CD4-positive, alpha-beta T cell treated with Interleukin-17A for 4 hours (primary cell): ENCODE measurements at places on chromosomes 11 and 22.
A peak's percentile ranks its signal among the peaks of the same experiment; 100 is the strongest.

GRCh38 chr11:126478466-126478865, 123.0 kb downstream of the ST3GAL4 start:
- DNase-seq, result no peak

GRCh38 chr11:65894034-65894591, 3.6 kb downstream of the CCDC85B start:
- peak; percentile 55 for DNase-seq

- DNase-seq, result no peak
These were observed 804 bp downstream of the CCDC134 start for GRCh38 chr22:41801147-41801819.

- no peak for DNase-seq
These were observed 67.5 kb downstream of the PACSIN2 start for GRCh38 chr22:42947211-42947990.

DNA sequence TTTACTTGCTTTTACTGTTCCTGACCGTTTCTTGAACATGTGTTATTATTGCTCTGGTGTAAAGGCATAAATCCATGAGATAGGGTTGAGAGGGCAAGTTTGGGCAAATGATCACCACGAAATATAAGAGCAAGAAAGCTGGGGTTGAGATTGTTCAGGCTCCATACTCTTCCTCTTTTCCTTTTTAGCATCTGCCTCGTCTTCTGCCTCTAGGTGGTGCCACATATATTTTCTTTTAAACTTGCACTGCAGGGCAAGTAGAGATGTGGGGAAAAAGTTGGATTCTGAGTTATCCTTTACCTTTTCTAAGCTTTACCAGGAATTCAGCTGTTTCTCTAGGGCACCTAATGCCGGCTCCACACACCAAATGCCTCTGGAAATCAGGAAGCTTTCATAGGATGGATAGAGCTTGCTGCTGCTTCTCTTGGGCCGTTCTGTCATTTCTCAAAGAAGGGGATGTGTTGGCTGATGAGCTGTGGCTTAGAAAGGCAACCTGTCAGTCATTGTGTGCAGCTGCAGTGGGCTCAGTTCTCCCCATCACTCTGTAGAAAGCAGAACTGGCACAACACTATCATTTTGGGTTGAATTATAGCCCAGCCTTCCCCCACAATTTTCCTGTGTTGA, 98.2 kb downstream of the LDLRAD3 start:
- no peak for DNase-seq

DNA sequence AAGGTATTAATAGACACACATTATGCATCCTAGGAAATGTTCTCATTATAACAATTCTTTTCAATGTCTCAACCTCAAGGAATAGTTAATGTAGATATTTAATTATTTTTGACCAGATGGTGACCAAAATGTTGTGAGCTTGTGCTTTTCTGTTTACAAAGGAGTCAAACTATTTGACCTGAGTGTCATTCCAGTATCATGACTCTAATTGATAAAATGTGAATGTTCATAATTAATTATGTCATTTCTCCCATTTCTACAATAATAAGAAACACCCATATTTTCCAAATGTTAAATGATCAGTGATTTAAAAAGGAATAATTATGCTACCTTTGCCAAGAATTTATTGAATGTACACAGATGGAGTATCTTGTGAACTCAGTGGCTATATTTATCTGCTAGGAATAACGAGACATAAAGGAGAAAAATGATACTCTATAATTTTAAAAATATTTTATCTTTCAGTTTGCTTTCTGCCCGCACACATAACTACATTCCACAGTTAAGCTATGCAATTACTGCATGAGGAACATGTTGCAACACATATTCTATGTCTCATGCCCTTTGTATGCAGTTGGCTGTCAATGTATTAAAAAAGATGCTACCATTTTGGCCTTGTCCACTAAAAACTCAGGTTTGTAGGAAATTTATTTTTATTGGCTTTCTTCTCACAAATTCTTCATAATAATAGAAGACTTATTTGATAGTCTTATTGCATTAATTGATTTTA, 376.7 kb upstream of the CCDC179 start:
- no peak for DNase-seq

DNA sequence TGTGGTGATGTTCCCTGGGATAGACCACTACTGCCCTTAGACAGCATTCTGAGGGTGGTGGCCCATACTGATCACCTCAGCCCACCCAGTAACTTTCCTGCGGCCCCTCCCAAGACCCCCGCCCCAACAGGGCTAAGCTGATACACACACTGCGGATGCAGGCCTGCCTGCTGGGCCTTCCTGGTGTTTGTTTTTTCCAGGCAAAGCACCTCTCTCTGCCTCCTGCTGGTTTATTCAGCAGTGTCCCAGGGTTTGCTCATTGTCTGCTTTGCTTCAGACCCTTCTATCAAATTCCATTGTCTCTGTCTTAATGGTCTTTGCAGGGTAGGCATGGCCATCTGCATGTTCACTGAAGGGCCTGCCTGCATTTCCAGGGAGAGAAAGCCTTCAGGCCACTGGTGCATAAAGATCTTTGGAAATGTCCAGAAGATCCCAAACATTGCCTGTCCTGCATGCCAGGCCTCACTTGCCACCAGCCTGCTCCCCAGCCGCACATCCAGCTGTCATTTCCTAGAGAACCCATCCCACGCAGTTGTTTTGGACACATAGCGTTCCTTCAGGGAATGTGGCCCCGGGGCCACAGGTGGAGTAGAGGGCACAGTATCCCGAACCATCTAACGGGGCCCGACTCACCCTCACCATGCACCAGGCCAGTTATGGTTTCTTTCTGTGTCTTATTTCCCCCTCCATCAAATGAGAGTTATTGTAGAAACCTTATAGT, 50.2 kb downstream of the BCR start:
- no peak for DNase-seq

DNA sequence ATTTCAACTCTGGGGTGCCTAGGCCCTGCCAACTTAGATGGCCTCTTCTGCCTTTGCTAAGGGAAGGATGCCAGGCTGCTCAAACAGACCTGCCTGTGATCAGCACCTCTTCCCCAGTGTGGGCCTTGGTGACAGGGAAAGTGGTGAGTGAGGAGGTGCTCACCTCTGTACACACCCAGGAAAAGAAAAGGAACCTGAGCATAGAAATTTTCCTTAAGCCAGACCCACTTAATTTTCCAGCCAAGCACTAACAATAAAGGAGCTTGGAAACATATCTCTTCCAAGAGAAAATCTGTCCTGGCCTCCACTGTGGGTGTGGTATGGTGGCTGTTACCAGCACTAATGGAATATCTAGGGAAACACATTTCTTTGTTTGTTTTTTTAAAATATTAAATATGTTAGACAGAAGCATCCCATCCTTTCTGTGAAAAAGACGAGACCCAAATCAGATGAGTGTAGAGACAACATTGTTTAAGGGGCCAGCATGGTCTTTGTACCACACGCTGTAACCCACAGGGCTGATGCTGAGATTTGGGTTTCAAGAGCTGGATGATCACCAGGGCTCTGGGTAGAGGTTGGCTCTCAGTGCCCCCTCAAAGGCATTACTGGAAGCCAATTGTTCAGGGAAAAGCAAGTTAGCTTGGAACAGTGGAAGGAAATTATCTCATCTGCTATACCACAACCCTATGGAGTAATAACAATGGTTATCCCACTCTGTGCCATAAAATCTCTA, 472.2 kb downstream of the INSC start:
- no peak for DNase-seq

DNA sequence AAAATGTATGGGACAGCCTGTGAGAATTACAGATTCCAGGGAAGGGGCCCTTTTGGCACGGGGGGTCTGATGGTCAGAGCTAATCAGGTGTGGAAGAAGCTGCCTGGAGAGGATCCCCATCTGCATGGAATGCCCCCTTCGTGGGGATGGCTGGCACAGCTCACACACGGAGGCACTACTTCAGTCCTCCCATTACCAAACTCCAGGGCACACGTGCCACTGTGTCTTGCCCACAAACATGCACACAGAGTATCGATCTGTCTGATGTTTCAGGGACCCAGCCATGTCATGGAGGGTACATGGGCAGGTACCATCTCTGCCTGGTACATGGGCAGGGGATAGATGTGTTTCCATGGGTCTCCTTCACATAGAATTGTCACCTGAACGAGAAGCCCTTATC, 14.7 kb downstream of the KCNQ1OT1 start:
- no peak for DNase-seq
